ENCODE measurements at places on chromosomes 5 and 9.

DNA sequence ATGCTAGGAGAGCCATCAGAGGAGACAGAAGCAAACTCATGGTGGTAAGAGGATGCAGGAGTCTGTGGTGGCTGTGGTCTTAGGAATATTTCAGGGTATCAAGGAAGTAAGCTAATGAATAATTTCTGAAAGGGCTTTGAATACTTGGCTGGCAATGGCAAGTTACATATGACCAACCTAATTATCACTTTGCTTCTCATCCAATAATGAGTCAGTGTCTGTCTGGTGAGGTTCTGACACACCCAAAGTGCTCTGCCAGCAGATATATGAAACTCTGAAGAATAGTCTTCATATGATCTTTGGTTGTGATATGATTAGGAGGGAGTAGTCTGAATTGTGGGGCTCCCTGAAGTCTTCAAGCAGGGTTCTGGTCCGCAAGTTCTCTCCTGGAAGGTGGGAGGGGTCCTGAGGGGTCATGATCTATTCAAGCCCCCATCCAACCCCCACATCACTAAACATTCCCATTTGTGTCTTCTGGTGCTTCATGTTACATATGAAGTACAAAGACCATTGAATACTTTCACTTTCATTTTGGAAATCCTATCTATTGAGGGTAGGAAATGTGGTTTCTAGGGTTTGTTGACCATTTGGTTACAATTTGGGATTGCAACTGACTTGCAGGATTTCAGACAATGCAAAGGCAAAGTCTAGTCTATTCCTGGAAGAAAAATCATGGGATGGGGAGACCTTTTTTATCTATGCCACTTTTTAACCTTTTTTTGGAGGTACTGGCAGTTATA is 199.9 kb upstream of the CDKN2B start:
- DNase-seq: no peak
- no peaks in the 10 kb centered on the region for H3K4me1 ChIP-seq
- no peak overlapping the region for H3K4me3 ChIP-seq
- no peaks in the 10 kb centered on the region for H3K27me3 ChIP-seq
- H3K27ac ChIP-seq: no peak overlapping the region
- no peaks in the 10 kb centered on the region for H3K36me3 ChIP-seq

GRCh38 chr9:91489361-91489899 is 65.8 kb upstream of the NFIL3 start:
- H3K4me1 ChIP-seq: no peaks in the 10 kb centered on the region
- no peaks in the 10 kb centered on the region for H3K27me3 ChIP-seq
- no peak for DNase-seq
- H3K36me3 ChIP-seq: no peaks in the 10 kb centered on the region
- H3K4me3 ChIP-seq: no peak overlapping the region
- no peak overlapping the region for H3K27ac ChIP-seq

GRCh38 chr5:15421921-15422412 is 78.0 kb upstream of the FBXL7 start:
- H3K4me3 ChIP-seq: no peak overlapping the region
- no peak overlapping the region for H3K27ac ChIP-seq
- H3K36me3 ChIP-seq: no peaks in the 10 kb centered on the region
- DNase-seq: no peak

DNA sequence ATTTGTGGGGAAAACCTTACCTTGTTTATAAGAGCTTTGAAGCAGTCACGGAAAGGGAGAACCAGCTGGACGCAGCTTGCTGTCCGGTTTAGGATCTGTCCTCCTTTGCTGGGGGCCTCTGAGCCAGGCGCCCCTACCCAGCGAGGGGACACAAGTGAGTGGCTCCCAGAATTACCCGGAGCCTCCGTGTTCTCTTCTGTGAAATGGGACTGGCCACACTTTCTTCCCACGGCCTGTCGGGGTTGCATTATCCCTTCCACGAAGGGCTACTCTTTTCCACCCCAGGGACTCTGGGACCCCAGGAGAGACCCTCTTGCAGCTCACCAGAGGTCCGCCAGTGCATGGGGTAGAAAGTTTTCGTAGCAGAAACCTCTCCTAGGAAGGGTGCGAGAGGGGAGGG is 477 bp upstream of the GBGT1 start:
- no peak overlapping the region for H3K4me3 ChIP-seq
- no peaks in the 10 kb centered on the region for H3K4me1 ChIP-seq
- no peaks in the 10 kb centered on the region for H3K36me3 ChIP-seq
- H3K27ac ChIP-seq: no peak overlapping the region
- DNase-seq: no peak

GRCh38 chr5:15966651-15967050 is 212.9 kb downstream of the MARCHF11 start:
- no peaks in the 10 kb centered on the region for H3K4me1 ChIP-seq
- H3K27ac ChIP-seq: no peak overlapping the region
- no peaks in the 10 kb centered on the region for H3K27me3 ChIP-seq

DNA sequence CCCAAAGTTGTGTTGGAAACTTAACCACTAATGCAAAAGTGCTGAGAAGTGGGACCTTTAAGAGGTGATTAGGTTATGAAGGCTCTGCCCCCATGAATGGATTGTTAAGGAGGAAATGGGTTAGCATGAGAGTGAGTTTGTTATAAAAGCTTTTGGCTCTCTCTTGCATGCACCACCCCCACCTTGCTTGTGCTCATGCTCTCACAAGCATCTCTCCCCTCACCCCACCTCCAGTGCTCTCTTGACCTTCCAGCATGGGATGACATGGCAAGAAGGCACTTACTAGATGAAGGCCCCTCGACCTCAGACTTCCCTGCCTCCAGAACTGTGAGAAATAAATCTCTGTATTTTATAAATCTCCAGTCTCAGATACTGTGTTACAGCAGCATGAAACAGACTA is 52.8 kb downstream of the RICTOR start:
- H3K4me3 ChIP-seq: no peak overlapping the region
- no peak overlapping the region for H3K27ac ChIP-seq
- DNase-seq: peak; percentile 79
- peaks cover 10% of the 10 kb centered on the region for H3K4me1 ChIP-seq

- DNase-seq: peak; percentile 88
- H3K4me3 ChIP-seq: no peak overlapping the region
- H3K27ac ChIP-seq: no peak overlapping the region
Measured at GRCh38 chr9:35914301-35914807, 5.1 kb downstream of the SPAAR start.
